ENCODE measurements at places on chromosomes 16 and 17.

GRCh38 chr16:6964679-6965078, 368.0 kb upstream of the RBFOX1 start:
- no peak for DNase-seq

GRCh38 chr17:80718428-80718827, 173.8 kb downstream of the RPTOR start:
- DNase-seq: no peak

DNA sequence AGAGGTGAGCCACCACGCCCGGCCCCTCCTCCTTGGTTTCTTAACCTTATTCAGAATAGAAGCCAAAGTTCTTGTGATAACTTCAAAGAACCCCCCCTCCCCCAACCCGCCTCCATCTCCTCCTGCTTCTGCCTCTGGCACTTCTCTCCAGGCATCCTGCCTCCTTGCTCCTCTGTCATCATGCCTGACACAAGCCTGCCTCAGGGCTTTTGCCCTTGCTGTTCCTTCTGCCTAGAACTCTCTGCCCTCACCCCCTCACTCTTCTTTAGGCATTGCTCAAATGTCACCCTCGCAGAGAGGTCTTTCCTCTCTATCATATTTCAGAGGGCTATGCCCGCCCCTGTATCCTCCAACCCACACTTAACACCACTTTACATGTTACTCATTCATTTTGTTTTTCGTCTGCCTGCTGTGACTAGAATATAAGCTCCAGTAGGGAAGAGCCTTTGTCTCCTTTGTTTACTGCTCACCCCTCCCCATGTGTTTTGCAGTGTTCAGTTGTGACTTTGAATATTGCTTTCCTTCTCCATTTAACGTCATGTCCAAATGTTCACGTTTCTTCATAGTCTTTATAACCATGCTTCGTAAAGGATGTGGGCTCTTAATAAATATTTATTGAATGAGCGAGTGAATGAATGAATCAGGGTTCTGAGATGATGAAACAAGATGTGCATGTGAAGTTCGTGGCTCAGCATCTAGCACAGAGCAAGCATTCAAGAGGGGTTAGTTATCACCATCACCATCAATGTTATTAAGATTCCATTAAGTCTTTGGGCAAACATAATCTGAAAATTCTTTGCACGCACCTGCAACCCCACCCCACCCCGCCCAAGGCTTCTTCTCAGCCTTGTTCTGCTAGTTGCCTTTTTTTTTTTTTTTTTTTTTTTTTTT, 186.2 kb upstream of the WSCD1 start:
- no peak for DNase-seq

DNA sequence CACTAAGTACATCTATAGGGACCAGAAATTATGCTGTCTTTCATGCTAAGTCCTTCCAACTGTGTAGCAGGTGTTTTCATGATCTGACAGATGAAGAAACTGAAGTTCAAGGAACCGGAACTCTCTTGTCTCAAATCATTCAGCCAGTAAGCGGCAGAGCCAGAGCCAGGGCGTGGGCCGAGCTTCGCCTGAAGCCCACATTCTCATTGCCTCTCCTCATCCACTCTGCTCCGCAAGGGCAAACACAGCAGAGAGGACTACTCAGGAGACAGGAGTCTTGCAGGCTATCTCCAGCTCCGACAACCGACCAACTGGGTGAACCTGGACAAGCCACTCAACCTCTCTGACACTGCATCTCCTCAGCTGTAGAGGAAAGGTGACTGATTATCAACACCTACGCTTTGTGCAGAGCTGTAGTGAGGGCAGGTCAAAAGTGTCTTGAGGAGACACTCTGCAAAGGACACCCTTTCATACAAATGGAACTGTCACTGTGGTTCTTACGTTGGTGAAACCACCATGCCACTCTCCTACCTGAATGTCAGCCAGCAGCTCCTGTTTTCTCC, 72.9 kb downstream of the CYTH1 start:
- DNase-seq: no peak

DNA sequence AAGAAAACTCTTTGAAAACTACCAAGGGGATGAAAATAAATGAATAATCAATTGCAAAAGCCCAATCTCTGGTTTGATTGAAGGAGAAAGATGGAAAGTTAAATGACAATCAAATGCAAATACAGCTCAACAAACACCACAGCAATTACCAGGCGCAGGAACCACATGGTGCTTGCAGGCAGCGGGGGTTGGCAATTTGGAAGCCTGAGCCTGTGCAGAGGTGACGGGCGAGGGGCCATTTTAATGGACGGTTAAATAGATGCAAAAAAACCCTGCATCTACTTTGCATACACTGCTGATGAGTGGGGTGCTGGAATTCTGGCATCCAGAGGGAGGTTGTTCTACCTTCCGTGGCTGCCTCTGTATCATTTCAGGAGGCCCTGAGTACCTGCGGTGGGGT, 4.8 kb upstream of the SEZ6 start:
- DNase-seq: no peak

DNA sequence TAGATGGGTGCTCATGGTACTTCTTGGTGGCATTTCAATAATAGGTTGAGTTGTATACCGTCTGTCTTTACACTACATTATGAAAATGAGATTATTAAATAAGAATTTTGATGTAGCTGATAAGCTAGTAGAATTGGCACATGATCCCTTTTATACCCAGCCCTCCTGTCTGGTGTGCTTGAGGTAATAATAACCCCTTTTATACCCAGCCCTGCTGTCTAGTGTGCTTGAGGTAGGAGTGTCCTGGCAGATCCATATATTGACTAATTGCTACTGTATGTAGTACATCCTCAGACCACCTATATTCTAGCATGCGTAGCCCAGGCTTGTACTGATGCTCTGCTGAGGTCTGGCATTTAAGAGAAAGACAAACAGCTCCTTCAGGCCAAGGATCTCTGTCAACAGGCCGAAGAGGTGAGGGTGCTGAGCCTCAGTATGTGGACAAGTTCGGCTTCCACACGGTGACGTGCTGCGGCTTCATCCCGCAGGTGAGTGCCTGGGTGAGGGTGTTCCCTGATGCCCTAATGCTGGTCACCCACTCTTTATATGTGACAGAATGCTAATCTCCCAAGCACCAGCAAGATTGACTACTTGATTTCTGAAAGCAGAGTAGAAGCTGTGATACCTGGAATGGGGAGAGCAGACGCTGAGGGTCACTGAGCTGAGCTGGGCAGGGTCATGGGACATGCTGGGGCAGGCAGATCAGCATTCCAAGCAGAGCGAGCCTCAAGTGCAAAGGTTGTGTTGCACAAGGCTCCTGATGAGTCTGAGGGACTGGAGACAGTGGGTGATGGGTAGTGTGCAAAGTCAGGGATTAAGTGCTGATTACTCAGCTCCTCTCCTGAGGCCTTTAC, 5.7 kb downstream of the FN3K start:
- DNase-seq: no peak
